ENCODE measurements at places on chromosomes 7 and 10.

DNA sequence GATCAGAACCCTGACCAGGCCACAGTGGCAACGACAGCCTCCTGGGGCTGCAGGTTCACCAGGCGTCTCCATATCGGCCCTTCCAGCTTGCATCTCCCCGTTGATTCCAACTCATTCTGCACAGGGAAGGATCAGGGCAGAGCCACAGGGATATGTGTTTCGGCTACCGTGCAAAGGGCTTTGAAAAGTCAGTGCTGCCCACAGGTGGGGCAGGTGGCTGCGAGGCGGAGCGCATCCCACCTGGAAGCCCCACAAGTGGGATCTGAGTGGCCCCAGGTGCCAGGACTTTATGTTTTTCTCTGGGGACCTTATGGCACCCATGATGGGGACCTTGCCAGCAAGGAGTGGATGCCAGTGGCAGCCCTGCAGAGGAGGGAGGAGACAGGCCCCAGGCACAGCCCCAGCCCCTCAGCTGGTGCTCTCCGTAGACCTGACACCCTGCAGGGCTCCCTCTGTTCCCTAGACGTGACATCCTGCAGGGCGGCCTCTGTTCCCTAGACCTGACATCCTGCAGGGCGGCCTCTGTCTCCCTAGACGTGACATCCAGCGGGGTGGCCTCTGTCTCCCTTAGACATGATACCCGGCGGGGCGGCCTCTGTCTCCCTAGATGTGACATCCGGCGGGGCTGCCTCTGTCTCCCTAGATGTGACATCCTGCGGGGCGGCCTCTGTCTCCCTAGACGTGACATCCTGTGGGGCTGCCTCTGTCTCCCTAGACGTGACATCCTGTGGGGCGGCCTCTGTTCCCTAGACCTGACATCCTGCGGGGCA lies 189.4 kb downstream of the ELFN1 start:
- no peak for DNase-seq

DNA sequence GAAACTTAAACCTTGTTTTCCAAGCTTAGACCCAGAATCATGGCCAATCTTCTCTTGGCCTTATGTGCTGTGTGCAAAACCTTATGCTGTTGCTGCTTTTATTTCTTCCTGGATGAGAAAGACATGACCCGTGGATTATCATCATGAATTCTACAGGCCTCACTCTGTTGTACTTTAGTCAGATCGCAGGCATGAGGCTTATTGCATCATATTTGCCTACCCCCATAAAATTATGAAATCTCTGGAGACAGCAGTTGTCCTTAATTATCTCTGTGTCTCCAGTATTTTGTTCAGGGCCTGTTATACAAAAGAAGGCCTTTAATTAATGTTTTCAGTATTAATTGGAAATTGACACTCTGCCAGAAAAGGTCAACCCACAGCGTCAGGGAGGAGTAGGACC lies 71.6 kb downstream of the PLCE1 start:
- no peak for DNase-seq

DNA sequence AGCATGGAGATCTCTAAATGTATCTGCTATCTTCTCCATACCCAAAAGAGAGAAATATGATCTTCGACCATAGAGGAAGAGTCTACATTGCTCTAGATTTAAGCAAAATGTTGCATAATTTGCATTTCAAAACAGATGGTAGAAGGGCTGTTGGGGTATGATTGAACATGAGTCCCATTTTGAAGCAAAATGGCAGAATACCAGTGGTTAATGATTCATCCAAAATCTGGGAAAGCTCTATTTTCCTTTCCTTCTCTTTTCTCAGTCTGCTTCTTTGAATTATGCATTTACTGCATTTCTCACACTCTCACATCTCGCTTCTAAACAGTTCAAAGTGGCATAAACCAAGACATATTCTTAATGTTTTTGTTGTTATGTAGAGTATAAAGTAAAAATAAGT lies 178.5 kb downstream of the MACC1 start:
- no peak for DNase-seq

DNA sequence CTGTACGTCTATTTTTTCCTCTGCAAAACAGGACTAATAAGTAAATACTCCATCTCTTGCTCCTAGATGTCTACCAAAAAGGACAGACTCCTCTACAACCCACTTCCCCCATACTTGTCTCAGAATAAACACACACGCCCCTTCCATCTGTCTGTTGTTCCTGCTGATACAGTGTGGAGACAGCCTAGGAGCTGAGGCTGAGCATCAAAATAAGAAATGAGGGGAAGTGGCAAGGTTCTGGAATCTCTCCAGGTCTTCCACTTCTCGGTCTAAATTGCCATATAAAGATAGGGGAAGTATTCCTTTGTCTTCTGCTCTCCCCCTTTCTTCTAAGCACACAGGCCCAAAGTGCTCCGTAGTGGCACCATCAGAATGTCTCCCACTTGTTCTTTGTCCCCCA lies 30.8 kb upstream of the VSIR start:
- DNase-seq = no peak

GRCh38 chr10:10259013-10259412 lies 758.7 kb upstream of the CELF2 start:
- DNase-seq = no peak

- DNase-seq = no peak
These were observed 52.6 kb upstream of the CYP2C8 start for GRCh38 chr10:95121904-95122303.

GRCh38 chr7:7490003-7490402 lies 45.7 kb downstream of the COL28A1 start:
- DNase-seq = no peak

- DNase-seq = no peak
These were observed 149.2 kb downstream of the TRIL start for GRCh38 chr7:28808796-28809533.

DNA sequence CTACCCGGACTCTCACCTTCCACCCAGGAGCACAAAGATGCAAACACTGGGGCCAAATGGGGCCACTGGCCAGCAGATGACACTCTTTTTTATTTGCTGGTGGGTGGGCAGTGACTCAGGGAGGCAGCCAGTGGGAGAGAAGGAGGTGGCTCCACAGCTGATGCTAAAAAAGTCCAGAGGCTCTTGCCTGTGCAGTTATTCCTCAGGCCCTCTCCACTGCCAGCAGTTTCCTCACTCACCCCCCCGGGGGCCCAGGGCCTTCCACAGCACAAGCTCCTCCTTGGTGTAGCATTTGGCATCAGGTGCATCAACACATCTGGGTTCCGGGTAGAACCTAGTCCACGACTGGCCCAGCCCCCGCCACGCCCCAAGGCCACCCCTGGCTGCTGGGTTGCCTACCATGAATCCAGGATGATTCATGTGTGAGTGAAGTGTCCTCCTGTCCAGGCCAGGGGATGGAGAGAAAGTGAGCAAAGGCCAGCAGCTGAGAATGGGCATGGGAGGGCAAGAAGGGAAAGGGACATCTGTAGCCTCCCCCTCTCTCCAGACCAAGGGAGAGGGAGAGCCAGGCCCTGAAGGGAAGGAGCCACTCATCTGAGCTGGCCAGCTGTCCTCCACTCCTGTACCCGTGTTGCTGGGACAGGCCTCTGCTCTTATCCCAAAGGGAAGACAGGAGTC lies 1.7 kb upstream of the KCNH2 start:
- no peak for DNase-seq

- DNase-seq = no peak
These were observed 24.7 kb upstream of the ADCYAP1R1 start for GRCh38 chr7:31027161-31027965.

DNA sequence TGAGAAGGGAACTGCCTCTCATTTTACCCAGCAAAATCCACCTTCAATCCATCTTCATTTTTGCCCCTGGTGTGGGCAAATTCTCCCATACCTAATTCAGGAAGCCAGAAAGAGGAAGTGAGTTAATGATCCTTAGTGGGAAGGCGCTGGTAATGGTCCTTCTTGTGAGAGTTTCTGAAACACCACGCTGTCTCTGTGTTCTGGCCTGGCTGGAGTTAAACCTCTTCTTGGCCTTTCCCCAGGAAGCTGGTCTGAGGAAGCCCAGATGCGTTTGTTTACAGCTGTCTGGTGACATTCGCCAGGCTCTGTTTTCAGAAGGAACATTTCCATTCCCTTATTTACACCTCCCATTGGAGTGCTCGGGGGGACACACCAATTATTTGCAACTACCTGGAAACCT lies 24.3 kb downstream of the HTRA1 start:
- DNase-seq = no peak

GRCh38 chr7:135917721-135918120 lies 59.4 kb downstream of the MTPN start:
- no peak for DNase-seq

GRCh38 chr10:89398003-89398749 lies 5.8 kb downstream of the IFIT1 start:
- DNase-seq = no peak

- DNase-seq = no peak
These were observed 261.0 kb upstream of the MKLN1 start for GRCh38 chr7:131066635-131067034.

- DNase-seq = no peak
These were observed 8.2 kb upstream of the BLVRA start for GRCh38 chr7:43750016-43750887.

All from activated T-helper 9 cell treated with anti-CD3 and anti-CD28 coated beads, Interleukin-2, amount 50 U/mL, for 16 hours (primary cell).